ENCODE measurements at places on chromosomes 6 and 20. TPM values are rescaled to one million over a fixed set of nuclear protein-coding genes. Genes with fewer than 3 reads are reported as not detected.

Gene POU5F1
- total RNA-seq: not detected

DNA sequence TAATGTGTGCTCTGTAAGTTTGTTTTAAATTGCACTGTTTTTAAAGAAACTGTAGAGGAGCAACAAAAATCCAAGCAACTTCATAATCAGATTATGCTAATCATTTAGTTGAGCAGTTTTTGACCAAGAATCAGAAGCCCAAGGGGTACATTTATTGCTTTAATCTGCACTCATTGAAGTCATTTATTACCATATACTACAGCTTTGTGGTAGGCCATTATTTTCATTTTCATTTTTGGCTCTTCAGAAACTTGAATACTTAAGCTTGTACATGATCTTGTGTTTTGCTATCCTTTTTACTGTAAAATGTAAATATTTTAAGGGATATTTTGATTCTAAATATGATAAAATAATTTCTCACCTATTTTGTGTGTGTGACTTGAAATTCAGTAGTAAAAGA, 78.5 kb downstream of the PHF3 start:
- DNase-seq: no peak

Gene TSBP1
- total RNA-seq: not detected

DNA sequence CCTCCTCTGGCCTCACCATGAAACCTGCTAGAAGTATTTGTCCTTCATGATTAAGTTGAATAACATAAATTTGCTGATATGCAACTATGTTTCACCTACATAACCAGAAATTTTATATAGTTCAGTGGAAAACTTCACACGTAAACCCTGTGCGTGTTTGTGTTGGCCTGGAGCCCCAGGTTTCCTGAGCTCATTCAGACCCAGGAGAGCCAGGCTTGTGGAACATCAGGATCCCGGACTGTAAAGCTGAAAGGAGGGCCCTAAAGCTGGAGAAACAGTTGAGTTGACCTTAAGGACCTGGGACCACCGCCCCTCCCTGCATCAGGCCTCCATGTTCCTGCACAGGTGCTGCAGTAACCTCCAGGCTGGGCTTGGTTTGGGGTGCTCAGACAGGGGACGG, 3.1 kb upstream of the SPATS1 start:
- DNase-seq: peak; percentile 17

Gene LY6G5C
- total RNA-seq: 5.2 TPM

DNA sequence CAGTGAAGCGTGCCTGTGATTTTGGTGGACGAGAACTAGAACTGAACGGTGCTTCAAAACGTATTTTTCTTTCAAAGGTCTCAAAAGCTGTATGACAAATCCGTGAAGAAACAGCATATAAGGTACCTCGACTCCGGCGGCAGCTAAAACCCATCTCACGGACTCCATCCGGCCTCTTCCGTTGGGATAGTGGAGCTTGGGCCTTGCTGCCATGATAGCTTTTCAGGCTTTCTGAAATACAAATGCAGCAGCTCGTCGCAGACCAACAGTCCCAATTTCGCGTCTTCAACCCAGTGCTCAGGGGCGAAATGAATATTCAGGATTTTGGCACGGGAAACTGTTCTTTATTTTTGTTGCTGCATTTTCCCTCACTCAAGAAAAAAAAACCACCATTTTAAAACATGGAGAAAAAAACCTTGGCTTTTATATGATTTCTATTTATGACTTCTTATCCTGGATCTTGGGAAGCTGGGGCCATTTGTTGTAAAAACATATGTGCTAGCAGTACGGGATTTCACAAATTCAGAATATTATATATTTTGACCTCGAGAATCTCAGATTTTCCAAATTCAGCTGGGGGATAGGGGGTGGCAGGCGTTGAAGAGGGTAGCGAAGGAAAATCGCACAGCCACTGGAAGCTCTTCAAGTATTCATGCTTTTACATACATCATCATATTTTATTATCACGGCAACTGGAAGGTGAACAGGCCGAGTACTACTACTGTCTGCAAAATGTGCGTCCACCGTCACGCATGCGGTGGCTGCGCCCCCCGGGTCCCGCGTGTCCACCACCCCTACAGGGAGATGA, 849 bp downstream of the GSTA4 start:
- DNase-seq: peak; percentile 62
